ENCODE measurements at places on chromosomes 2 and 18.

DNA sequence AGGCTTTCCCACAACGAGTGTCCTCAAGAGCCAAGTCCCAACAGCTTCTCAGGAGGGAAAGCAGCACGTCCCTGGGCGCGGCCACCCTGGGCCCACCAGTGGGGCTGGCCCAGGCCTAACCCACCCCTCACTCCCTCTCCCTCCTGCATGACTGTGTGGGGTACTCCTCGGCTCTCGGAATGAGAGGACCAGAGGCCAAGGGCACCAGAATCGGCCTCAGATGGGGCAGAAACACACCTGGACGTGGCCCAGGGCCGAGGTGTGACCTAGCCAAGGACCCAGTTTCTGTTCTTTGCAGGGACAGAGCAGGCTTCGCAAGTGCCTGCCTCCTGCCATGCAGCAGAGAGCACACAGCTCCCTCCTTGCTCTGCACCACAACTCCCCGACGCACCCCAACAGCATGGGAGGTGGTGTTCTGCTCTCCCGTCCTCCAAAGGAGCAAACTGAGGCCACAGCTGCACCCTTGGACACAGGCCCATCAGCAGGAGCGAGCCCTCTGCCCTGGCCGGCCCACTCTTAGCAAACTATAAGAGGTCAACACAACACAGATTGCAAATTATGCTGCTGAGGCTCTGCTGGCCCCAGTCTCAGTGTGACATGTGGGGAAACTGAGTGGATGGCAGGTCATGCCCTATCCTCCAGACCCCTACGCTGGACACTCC lies 19.7 kb downstream of the HS6ST1 start:
- DNase-seq = no peak

GRCh38 chr2:134900151-134900550 lies 18.5 kb upstream of the CCNT2 start:
- no peak for DNase-seq

GRCh38 chr18:57792631-57793301 lies 10.3 kb downstream of the ATP8B1 start:
- DNase-seq = no peak

- DNase-seq = no peak
These were observed 72.5 kb downstream of the NOL10 start for GRCh38 chr2:10617241-10617640.

DNA sequence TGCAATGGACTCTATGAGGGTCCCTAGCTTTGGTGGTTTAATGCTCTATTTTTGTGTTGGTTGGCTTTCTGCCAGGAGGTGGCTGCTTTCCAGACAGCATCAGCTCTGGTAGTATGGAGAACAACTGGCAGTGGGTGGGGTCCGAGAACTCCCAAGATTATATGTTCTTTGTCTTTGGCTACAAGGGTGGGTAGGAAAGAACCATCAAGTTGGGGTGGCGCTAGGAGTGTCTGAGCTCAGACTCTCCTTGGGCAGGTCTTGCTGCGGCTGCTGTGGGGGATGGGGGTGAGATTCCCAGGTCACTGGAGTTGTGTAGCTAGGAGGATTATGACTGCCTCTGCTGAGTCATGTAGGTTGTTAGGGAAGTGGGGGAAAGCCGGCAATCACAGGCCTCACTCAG lies 976.1 kb upstream of the GYPC start:
- DNase-seq = no peak

GRCh38 chr18:70022636-70023035 lies 75.0 kb upstream of the CD226 start:
- DNase-seq = no peak

- no peak for DNase-seq
These were observed 332.8 kb upstream of the MAP2 start for GRCh38 chr2:209091056-209091455.

GRCh38 chr18:8643326-8643878 lies 34.2 kb downstream of the RAB12 start:
- DNase-seq = no peak

- DNase-seq = no peak
These were observed 66.6 kb downstream of the ABCG8 start for GRCh38 chr2:43905371-43905803.

DNA sequence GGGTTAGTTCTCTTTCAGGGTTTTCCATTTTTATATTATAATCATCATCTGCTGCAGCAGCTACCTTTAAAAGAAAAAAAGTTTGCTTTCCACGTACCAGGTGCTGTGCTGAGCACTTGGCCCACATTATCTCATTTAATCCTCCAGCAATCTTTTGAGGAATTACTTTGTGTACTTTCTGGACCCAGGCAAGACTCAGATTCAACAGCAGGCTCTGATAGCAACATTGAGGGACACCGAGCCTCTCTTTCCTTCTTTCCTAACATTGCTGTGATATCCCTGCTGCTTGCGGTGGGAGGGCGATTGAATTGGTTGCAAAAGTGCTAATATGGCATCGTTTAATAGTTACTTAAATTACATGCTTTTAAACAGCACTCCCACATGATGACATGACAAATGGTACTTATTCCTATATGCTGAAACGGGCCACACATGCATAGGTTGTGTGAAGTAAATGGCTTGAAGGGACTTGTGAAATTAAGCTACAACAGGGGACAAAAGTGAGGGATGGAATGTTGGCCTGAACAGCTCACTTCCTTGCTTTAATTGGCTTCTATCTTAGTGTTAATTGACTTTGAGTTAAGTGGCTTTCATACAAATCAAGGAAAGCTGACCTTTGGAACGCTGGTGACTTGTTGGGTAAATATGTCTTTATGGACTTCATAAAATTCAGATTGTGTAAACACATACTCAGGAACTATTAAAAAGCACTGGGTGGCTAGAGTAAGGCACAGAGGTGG lies 21.2 kb downstream of the SPRED2 start:
- DNase-seq = peak; percentile 74

DNA sequence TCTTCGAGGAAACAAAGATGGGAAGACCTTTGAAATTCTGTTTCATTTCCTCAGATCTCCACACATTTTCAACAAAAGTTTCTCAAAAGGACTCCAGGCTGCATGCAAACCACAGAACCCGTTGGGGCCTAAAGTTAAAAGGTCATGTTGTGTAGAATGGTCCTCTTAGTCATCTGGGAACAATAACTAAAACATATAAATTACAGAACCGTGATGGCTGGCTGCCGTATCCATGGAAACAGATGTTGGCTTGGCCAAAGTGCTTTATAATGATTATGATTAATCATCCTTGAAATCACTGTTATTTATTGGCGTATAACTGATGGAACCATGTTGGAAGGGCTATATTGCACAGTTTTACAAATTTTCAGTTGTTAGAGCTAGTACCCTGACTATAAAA lies 182.8 kb upstream of the CRIM1 start:
- no peak for DNase-seq

DNA sequence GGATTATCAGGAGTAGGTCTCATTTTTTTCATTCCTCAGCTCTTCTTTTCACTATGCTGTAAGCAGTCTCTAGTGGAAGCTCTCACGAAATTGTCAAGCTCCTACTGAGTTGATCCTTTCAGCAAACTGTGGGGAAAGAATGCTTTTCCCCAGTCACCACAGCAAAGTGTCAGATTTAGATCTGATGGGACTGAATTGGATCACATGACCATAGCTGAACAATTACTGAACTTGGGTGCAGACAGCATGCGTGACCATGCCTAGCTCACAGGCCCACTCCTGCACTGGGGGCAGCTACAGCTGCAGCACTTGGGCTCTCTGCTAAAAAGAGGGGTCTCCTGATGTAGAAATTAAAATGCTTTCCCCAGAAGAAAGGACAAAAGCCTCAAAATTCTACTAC lies 3.1 kb downstream of the ARHGAP15 start:
- DNase-seq = no peak

GRCh38 chr18:37435150-37435867 lies 130.3 kb downstream of the CELF4 start:
- no peak for DNase-seq

DNA sequence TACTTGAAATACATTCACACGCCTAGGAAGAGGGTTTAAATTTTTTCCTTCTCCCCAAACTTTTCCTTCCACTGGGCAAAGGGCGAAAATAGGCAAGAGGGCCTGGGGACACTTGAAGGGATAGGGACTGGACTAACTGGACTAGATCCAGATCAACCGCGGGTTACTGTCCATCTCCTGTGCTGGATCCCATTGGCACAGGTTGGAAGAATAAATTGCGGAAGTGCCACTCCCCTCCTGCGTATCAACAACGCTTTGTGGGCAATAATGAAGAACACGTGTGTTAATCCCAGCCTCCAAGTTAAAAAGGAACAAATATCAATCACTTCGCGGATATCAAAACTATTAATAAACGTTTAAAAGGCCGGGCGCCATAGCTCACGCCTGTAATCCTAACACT lies 1.7 kb upstream of the FZD5 start:
- no peak for DNase-seq

DNA sequence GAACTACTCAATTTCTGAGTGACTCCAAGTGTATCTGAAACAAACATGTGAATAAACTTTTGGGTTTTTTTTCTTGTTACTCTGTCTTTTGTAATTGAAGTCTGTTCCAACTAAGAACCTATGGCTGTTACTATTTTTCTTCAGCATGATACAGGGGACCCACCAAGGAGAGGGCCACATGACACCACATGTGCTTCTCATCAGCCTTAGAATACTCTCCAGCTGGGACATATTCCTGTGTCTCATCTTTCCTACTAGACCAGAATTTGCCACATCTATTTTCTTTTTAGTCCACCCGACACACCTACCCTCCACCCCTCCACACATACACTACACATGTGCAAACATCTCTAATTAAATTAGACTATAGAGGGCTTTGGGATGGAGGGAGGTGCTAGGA lies 191.7 kb upstream of the NDUFV2 start:
- DNase-seq = no peak

DNA sequence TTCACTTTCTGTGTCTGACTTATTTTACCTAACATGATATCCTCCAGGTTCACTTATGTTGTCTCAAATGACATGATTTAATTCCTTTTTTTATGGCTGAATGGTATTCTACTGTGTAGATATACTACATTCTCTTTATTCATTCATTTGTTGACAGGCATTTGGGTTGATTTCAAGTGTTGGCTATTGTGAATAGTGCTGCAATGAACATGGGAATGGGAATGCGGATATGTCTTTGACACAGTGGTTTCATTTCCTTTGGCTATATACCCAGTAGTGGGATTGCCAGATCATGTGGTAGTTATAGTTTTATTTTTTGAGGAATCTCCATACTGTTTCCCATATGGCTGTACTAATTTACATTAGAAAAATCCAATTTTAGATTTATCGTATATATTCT lies 195.4 kb upstream of the KLHL14 start:
- no peak for DNase-seq

- DNase-seq = no peak
These were observed 74.3 kb downstream of the GTF3C3 start for GRCh38 chr2:196725218-196725617.

DNA sequence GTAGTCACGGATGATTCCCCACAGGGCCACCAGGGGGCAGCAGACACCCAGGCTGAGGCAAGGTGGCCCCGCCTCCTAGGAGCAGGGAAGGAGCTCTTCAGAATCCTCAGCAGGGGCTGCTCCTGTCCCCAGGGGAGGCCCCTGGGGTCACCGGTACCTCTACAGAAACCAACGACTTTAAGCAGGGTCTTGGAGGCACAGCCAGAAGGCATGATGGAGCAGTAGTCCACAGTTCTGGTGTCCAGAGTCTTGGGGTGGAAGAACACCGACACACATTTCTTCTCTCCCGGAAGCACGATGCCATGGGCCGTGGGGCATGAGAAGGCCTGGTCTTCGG lies 11.5 kb downstream of the CFAP65 start:
- DNase-seq = peak; percentile 92

DNA sequence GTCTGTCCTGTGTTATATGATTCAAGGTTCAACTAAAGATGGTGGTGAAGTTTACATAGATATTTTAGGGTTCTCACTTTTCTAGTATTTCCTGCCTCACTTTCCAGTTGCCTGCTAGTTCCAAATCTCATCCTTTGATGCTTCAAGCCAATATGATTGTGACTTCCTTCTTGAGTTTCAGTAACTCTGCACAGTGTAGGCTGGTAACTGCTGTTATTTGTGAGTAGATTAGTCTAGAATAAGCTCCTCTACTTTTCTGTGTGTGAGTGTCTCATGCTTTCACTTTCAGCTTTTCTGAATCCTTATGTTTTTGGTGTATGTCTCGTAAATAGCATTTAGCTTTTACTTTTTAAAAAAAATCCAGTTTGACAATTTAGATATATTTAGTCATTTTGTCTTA lies 42.6 kb downstream of the GALNT1 start:
- DNase-seq = no peak

DNA sequence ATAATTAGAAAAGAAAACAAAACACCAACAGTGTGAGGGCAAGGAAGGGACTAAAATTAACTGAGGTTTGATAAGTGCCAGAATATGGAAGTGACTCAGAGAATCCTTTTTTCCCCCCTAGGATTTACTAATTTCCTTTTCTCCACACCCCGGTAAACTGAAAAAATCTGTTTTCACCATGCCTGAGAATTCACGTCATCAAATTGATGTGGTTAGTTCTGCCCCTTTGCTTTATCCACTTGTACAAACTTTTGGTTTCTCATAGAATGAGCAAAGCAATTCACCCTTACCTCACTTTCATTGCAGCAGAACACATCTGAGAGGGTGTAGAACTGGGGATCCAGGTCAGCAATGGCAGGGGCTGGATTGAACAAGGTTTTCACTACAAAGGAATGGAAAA lies 57.8 kb downstream of the RBKS start:
- DNase-seq = no peak

DNA sequence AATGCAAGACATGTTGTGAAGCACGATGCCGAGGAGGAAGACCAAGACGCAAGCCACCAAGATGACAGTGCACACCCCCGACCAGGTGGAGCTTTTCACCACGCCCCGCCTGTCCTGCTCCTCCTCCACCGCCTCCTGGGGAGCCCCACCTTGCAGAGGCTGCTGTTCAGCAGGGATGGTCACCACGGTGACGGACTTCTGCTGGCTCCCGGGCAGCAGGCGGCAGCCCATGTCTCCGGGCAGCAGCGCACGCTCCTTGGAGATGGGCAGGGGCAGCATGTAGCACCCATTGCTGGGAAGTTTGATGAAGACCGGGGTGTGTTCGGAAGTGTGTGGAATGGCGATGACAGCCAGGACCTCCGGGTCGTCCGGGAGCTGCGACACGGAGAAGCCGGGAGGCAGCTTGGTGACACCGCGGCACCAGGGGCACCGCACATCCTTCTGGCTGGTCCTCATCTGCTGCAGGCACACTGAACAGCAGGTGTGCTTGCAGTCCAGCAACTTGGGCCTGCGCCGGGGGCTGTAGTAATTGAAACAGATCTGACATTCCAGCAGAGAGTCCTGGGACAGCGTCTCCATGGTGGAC lies 76.8 kb downstream of the RNF152 start:
- no peak for DNase-seq

- no peak for DNase-seq
These were observed 7.4 kb upstream of the NAB1 start for GRCh38 chr2:190641469-190641868.

Data from stomach (tissue), 19 donors.